ENCODE measurements at places on chromosomes 13 and 19.

- DNase-seq, result no peak
Observed at GRCh38 chr13:20553311-20553710, 13.6 kb upstream of the IFT88 start.

DNA sequence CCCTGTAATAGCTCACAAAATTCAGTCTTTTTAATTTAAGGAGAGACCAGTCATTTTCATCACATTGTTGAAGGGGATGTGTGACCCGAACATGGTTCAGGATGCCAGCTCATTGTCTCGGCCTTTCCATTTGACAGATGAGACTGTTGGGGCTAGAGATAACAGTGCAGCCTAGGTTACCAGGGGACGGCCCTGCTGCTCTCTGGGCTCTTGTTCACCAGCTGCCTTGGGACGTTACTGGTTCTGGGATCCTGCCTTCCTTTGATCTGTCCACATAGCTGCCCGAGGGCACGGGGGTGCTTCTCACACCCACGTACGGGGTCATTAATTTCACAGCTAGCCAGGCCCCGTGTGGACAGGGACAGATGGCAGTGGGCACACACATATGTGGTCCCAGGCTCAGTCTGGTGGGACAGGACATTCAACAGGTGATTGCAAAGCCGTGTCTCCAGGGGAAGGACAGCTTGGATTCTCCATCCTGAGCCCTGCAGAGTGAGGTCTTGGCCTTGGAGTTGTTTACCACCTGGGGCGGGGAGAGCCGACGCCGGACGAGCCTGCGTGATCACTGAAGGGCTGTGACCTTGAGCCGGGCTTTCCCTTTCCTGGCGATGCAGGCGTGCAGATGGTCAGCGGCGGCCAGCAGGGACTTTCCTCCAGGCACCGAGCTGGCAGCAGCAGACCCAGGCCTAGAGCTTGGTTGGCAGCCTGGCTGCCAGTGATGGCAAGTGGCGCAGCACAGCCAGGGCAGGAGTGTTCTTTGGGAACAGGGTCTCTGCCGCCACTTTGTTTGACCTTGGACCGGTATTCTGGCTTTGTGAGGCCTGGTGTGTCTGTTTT is 26.7 kb upstream of the NPAS1 start:
- no peak for DNase-seq

GRCh38 chr13:97140611-97141010 is 81.5 kb upstream of the MBNL2 start:
- no peak for DNase-seq

GRCh38 chr13:31627097-31627845 is 112.1 kb upstream of the RXFP2 start:
- no peak for DNase-seq

DNA sequence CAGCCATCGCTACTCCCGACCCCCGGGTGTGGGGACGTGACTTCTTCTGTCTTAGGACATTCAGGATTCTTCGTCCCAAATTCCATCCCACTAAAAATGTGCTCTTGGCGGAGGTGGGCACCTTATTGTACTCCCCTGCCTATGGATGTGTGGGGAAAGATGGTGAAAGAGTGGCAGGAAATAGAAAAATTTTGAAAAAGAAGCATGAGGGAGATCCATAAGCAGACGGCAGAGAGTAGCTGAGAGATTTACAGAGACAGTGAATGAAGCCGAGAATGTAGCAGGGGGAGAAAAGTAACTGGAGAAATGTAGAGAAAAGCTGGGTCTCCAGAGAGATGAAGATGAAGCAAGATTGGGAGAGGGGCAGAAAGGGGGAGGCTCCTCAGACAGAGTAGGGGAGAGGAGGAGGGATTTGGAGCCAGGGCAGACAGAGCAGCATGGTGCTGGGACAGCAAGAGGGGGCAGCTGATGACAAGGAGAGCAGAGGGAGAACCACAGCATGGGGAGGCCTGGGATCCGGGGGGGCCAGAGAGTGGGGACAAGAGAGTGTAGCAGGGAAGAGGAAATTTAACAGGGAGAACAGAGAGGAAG is 843 bp downstream of the ZNF610 start:
- DNase-seq, result no peak

- no peak for DNase-seq
Observed at GRCh38 chr19:48591021-48591420, 15.5 kb upstream of the SPACA4 start.

- no peak for DNase-seq
Observed at GRCh38 chr19:6071875-6072274, 38.4 kb downstream of the RFX2 start.

- no peak for DNase-seq
Observed at GRCh38 chr19:23855676-23856075, 59.0 kb upstream of the ZNF726 start.

GRCh38 chr19:52734331-52734892 is 432 bp downstream of the ZNF611 start:
- DNase-seq, result no peak

GRCh38 chr13:86269511-86269910 is 470.3 kb upstream of the SLITRK6 start:
- no peak for DNase-seq

DNA sequence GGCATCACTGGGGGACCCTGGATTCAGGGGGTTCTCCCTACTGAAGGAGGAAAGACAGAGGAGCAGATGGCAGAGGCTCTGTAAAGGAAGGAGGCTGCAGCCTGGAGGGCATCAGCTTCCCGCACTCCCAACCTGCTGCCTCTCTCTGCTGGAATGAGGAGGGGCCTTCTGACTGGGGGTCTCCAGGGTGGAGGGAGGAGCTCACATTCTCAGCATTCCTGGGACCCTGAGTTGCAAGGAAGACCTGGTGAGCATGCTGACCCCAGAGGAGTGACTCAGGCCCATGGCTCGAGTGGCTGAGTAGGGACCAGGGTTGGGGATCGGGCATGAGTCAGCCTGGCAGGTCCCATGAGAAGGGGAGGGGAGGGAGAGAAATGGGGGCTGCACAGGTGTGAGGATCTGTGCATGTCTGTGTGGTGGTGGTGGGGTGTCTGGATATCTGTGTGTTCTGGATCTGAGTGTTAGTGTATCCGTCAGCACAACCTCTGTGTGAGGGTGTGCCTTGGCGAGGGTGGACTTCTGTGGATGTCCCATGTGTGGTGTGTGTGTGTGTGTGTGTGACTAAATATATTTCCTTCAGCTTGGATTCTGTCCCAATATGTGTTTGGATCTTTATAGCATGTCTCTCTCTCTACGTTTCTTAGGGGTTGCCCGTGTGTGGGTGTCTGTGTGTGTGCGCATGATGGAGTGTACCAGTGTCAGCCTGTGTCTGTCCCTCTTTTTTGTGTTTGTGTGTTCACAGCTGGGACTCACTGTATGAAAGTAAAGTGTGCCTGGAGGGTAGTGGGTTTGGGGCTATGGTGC is 4.6 kb downstream of the AXL start:
- no peak for DNase-seq

DNA sequence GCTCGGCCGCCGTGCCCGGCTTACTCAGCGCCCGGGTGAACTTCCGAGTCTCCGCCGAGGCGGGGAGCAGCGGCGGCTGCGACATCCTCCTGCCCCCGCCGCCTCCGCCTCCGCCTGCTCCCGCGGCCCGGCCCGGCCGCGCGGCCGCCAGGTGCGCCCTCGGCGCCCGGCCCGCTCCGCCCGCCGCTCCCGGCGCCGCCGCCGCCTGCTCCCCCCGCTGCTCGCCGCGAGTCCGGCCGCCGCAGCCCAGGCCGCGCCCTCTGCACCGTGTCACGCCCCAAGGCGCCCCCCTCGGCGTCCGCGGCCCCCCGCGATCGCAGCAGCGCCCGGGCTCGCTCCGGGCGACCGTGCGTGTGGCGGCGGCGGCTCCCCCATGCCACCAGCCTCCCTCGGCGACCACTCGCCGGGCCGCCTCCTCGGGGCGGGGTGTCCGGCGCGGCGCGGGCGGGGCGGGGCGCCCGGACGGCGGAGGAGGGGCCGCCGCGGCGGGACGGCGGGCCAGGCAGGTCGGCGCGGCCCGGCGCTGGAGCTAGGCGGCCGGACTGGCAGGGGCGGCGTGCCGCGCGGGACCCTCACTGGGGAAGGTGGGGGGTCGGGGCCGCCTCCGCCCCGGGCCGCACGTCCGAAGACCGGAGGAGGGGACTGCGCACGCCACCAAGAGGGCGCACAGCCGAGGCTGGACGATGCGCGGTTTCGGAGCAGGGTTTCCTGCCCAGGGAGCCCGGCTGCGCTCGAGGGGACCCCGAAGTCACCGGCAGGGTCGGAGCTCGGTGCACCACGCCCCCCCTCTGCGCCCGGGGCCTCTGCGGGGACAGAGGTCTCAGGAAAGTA is 108.6 kb upstream of the DOCK9 start:
- peak; percentile 76 for DNase-seq

- no peak for DNase-seq
Observed at GRCh38 chr13:25872481-25873241, 179.2 kb downstream of the SHISA2 start.

GRCh38 chr13:111335298-111335697 is 14.9 kb downstream of the TEX29 start:
- no peak for DNase-seq

- no peak for DNase-seq
Observed at GRCh38 chr19:8638078-8638619, 7.7 kb downstream of the NFILZ start.

GRCh38 chr13:32254416-32254815 is 60.7 kb downstream of the ZAR1L start:
- no peak for DNase-seq

DNA sequence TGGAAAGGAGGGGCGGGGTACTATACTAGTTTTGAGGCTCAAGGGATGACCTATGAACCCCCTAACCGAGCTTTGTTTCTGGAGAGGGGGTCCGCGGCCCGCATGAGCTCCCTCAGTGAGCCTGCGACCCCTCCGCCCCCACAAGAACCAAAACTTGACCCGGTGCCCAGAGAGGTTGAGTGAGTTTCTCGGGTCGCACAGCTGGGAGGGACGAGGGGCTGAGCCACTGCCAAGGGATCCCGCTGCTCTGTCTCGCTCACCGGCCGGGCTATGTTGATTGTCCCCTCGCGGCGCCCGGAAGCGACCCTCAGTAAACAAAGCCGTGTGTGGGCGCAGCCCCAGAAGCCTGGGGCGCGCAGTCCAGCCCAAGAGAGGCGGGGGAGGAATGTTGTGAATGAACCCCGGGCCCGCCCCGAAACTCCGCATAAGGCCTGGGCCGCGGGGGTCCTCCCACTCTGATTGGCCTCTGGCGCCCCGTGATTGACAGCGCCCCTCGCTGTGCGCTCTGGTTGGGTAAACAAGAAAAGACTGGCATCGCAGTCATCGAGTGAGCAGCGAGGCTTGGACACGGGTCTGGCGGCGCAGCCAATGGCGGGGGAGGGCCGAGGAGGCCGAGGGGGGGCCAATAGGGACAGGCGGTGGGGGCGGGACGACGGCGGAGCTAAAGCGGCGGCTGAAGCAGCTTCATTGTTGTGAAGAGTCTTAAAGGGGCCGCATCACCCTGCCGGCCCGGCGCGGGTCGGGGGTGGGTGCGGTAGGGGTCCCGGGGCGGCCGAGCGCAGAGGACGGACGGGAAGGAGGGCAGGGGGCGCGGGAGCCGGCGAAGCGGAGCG is at the start of gene ZSWIM4:
Gene ZSWIM4 (plus strand): TSS at position 687 of the 833 bp plus-strand sequence. CDS start 206 bp downstream, outside the sequence.
- peak; percentile 98 for DNase-seq

DNA sequence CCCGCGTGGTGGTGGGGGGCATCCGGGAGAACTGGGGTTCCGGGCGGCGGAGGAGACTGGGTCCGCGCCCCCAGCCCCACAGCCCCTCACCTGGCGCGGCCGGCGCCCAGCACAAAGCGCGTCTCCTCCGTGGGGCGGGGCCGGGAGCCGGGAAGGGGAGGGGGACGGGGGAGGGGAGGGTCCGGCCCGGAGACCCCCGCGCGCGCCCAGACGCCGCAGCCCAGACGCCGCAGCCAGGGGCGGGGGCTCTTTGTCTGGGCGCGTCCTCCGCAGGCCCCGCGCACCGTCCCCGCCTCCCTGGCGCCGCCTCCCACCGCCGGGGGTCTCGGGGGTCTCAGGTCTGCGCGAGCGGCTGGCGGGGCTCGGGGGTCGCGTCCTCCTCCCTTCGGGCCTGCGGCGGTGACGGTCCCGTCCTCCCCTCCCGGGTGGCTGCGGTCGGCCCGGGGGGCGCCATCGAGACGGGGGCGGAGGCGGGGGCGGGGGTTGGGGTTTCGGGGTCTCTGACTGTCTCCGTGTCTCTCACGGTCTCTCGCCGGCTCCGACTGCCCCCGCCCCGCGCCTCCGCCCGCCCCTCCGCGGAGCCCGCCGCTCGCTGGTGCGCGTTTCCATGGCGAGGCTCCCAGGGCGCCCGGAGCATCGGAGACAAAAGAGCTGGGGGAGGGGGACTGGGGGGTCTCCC is at the start of gene PLPPR3:
Gene PLPPR3 (minus strand): TSS at position 131 of the 679 bp plus-strand sequence. CDS start 396 bp downstream, outside the sequence.
- DNase-seq, result no peak

DNA sequence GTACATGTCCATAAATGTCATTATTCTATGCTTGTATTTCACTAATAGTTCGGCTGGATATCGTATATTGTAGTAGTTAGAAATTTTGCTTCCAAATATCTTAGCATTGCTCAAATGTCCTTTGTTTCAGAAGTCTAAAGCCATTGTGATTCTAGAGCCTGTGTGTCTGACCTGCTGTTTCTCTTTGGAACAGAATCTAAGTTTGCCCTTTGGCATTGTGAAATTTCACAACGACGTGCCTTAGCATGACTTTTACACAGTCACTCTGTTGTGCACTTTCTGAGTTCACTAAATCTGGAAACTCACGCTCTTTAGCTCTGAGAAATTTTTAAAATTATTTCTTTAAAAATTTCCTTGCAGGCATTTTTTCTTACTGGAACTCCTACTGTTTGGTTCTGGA is 152.2 kb downstream of the TBC1D4 start:
- DNase-seq, result no peak

DNA sequence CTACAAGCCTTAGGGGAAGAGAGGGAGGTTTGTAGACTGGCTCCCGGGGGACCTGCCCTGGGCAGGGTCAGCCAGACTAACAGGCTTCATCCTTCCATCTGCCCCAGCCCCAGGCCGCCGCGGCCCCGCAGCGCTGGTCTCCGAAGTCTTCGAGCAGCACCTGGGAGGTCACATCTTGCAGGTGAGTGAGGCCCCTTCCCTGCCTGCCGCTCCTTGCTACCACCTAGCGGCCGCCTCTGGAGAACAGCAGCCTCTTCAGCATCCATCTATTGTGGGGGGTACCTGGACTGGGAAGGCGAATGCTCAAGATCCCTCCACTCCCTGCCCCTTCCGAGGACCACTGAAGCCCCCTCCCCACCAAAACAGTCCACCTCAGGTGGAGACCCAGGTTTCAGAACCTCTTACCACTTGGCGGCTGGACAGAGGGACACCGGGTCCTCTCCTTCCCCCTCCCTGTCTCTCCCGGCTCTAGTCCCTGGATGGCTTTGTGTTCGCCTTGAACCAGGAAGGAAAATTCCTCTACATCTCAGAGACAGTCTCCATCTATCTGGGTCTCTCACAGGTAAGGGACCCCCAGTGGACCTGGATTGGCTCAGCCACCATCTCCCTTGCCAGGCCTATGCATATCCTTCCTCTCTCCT is 12.7 kb downstream of the NPAS1 start:
- peak; percentile 73 for DNase-seq

GRCh38 chr13:88602786-88603777 is 931.9 kb downstream of the SLITRK5 start:
- DNase-seq, result no peak

DNA sequence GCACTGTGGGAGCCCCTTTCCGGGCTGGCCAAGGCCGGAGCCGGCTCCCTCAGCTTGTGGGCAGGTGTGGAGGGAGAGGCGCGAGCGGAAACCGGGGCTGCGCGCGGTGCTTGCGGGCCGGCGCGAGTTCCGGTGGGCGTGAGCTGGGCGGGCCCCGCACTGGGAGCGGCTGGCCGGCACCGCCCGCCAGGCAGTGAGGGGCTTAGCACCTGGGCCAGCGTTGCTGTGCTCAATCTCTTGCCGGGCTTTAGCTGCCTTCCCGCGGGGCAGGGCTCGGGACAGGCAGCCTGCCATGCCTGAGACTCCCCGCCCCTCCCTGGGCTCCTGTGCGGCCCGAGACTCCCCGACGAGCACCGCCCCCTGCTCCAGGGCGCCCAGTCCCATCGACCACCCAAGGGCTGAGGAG is 405.2 kb upstream of the PRR20A start:
- DNase-seq, result no peak

- DNase-seq, result no peak
Observed at GRCh38 chr13:47298506-47298905, 401.7 kb upstream of the HTR2A start.
